ENCODE measurements at places on chromosomes 3 and 15.

DNA sequence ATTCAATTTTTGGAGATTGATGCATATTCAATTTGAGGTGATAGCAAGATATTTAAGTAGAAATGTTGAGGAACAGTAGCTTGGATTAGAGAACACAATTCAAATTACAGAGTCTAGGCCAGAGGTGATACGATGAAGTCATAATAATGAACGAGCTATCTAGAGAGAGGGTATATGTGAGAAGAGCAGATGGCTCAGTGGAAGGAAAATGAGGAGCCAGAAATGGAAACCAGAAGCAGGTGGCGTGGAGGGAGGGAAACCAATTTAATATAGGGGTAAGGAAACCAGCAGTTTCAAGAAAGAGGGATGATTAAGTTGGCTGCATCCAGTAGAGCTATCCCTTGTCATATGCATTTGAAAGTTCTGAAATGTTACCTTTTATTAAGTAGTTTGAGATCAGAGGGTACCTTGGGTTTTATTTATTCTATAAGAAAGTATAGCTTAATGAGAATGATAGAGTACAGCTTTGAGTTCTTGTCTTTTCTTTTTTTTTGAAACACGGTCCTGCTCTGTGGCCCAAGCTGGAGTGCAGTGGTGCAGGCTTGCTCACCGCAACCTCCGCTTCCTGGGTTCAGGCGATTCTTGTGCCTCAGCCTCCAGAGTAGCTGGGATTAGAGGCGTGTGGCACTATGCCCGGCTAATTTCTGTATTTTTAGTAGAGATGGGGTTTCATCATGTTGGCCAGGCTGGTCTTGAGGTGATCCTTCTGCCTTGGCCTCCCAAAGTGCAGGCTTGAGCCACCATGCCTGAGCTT is 22.1 kb downstream of the NCK1 start:
- no peak for DNase-seq

GRCh38 chr3:52174896-52175295 is 20.7 kb upstream of the POC1A start:
- no peak for DNase-seq

GRCh38 chr3:84893211-84893610 is 65.6 kb upstream of the CADM2 start:
- DNase-seq: no peak

GRCh38 chr3:13018043-13018451 is 55.2 kb downstream of the IQSEC1 start:
- peak; percentile 58 for DNase-seq

DNA sequence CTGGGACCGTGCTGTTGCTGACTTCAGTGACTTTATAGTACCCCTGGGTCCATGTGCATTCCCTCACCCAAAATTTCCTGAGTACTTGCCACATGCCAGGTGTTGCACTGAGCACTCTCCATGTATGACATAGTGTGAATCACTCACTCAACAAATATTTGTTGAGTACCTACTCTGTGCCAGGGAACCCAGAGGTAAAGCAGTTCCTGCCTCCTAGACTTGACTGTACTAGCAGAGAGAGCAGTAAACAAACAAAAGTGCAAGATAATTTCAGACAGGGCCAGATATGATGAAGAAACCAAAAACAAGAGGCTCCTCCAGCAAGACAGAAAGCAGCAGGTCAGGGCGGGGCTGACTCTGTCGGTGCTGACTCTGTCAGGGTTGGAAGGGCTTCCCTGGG is 12.2 kb downstream of the TGM4 start:
- no peak for DNase-seq

GRCh38 chr15:99361545-99362185 is 110.4 kb downstream of the LRRC28 start:
- peak; percentile 13 for DNase-seq

DNA sequence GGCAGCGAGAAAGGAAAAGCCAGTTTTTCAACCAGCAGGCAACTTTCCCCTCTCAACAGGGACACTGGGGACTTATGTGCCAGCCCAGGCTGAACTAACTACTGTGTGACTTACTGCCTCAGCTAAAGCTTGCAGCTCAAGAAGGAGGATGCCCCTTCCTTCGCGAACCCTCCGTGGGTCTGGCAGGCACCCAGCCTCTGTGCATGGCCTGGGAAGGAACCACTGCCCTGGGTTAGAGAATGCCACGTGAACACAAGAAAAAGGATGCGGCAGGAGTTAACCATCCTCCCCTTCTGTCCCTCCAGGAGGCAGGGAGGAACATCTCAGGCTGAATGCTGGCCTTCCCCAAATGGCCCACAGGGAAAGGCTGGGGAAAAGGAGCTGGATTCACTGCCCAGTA is 29.0 kb downstream of the CHDH start:
- no peak for DNase-seq

DNA sequence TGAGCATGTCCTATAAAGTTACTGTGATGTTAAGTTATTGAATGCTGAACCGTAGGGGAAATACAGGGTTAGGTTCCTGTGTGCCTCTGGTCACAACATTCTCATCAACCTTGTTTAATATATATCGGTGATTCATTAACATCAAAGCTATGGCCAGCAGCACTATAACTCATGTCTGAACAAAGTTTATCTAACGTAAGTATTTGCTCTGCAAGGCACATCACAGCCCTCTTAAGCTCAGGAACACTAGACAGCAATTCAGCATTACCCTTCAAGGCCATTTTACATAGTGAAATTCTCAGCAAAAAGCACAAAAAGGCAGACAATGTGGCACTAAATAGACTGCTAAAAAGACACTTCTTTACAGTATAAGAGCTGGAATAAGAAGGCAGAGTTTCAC is 48.2 kb upstream of the FNDC3B start:
- DNase-seq: no peak

GRCh38 chr3:197226179-197226578 is 72.2 kb downstream of the DLG1 start:
- no peak for DNase-seq

DNA sequence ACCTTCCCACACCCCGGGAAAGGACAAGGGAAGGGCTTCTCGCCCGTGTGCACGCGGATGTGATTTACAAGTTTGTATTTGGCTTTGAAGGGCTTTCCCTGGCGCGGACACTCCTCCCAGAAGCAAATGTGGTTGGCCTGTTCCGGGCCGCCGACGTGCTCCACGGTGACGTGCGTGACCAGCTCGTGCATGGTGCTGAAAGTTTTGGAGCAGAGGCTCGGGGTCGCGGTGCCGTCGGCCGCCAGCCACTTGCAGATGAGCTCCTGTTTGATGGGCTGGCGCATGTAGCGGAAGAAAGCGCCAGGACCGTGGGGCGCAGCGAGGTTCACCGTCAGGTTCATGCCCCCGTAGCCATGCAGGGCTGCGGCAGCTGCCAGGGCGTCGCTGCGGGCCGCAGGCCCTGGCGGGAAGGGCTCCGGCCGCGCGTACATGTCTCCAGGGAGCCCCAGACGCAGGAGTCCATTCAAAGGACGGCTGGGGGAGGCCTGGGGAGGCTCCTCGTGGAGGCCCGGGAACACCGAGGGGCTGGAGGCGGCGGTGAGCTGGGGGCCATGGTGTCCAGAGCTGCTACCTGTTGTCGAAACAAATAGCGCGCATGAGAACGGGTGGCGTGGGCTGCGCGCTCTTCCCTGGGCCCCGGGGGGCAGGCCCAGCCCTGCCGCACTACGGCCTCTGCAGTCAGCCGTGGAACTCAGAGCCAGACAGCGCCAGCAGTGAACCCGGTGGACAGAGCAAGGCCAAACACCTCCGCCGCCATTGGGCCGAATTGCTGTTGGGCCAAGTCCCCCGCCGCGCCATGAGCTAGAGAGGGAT is 10.2 kb downstream of the ZIC4 start:
- no peak for DNase-seq

GRCh38 chr15:98609144-98609852 is 39.0 kb upstream of the IGF1R start:
- DNase-seq: peak; percentile 82

DNA sequence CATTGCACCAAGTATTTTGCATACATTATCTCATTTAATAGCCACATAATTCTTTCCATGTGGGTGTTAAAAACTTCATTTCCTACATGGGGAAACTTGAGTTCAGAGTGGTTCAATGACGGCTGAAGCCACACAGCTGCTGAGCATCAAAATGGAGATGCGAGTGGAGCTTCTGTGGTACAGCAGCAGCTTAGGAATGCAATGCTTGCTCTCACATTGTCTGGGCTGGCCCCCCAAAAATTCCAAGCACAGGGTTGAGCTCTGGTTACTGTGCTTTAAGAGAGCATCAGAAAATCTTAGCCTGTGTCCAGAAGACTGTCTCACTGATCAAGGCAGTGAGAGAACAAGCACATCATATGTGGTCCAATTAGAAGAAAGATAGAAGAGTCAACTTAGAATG is 57.4 kb upstream of the GADL1 start:
- no peak for DNase-seq

DNA sequence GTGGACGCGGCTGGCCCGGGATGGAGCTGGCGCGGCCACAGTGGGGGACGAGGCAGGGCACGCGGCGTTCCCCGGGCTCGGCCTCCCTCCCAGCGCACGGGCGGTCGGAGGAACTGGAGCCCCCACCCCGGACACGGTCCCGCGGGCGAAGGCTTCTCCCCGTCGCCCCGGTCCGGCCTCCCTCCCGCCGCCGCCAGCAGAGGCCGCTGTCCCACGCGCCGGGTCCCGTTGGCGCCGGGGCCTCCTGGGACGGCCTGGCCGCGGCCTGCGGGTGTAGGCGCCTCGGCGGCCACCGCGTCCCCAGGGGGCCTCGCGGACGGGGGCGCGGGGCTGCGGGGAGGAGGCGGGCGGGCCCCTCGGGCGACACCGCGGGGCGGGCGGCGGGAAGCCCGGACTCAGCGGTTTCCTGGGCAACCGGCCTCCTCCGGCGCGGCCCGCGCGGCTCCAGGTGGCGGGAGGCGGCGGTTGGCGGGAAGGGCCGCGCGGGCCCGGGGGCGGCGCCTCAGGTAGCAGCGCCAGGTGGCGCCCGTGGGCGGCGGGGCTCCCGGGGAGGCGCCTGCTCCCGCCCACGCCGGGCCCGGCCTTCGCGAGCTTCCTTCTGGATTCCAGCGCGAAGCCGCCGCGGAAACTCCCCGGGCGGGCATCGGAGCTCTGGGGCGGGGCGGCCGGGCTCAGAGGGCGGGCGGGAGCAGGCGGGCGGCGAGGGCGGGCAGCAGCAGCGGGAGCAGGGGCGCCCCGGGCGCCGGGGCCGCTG is 26.7 kb downstream of the MELTF start:
- peak; percentile 77 for DNase-seq

DNA sequence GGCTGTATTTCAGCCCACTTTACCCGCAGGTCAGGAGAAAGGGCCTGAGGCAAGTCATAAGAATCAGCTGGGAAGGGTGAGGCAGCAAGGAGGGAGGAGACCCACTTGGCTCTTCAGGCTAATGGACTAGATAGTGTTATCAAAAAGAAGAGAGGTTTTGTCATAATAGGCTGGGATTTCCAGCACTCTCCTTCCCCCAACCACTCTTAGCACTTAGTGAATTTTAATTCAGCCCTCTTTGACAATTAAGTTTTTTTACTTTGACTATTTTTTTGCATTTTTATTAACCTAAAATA is 771 bp downstream of the MPI start:
- DNase-seq: no peak

- no peak for DNase-seq
These were observed 159.5 kb downstream of the RPLP1 start for GRCh38 chr15:69612112-69612511.

DNA sequence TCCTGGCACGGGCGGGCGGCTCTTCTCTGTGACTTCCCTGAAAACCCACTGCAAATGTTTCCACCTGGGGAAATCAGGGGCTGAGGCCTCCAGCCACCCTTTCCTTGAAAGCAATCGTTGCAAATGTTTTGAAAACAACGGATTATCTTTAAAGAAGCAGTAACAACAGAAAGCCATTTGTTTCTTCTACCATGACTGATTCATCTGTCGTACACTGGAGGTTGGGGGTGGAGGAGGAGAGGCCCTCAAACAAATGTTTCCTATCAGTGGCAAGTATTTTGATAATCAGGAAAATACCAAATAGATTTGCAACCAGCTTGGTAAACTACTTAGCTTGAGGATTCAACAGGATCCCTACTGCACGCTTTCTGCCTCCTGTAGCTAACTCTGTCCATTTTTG is 114.9 kb downstream of the PDZRN3 start:
- DNase-seq: no peak

- DNase-seq: no peak
These were observed 380.6 kb upstream of the RBMS3 start for GRCh38 chr3:28900301-28900700.

- peak; percentile 42 for DNase-seq
These were observed 75.1 kb downstream of the CLDN11 start for GRCh38 chr3:170493712-170494182.

DNA sequence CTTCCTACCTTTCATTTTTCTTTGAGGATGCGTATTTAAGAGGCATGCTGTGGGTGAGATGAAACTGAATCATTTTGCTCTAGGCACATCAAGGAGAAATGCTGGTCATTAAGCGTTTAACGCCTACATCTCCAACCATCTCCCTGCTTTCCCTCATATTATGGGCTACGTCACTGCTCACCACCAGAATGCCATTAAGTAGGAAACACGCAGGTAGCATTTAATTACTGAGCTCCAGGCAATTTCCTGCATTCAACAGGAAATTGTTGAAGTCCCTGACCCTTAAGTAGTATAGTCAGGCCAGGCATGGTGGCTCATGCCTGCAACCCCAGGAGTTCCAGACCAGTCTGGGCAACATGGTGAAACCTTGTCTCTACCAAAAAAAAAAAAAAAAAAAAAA is 66.1 kb downstream of the CHSY1 start:
- DNase-seq: no peak

DNA sequence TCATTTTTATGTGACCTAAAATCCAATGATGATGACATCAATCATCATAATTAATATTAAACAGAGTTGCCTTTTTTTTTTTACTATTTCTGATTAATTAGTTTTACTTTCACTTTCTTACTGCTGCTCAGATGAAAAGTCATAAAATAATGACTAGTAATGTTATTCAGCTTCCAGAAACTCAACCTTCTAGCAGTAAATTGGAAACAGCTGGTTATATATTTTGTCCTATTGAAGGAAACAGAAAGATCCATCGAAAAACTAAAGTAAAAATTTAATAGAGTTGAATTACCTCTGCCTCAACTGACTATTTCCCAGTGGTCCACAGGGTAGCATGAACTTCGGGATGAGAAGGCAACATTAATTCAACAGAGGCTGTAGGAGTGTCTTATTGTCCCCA is 107.1 kb upstream of the PTX3 start:
- peak; percentile 16 for DNase-seq

- no peak for DNase-seq
These were observed 390.3 kb upstream of the DPH6 start for GRCh38 chr15:35936284-35936683.

Data from EL (cell line).